ENCODE measurements at places on chromosomes 4 and X. TPM values are rescaled to one million over a fixed set of nuclear protein-coding genes. Genes with fewer than 3 reads are reported as not detected.

Gene EIF4E
- 160 TPM for total RNA-seq

Gene TMPRSS11A
- total RNA-seq, result under 0.01 TPM

- peak; percentile 71 for DNase-seq
Measured at GRCh38 chrX:29295987-29296680, 708.9 kb downstream of the IL1RAPL1 start.

DNA sequence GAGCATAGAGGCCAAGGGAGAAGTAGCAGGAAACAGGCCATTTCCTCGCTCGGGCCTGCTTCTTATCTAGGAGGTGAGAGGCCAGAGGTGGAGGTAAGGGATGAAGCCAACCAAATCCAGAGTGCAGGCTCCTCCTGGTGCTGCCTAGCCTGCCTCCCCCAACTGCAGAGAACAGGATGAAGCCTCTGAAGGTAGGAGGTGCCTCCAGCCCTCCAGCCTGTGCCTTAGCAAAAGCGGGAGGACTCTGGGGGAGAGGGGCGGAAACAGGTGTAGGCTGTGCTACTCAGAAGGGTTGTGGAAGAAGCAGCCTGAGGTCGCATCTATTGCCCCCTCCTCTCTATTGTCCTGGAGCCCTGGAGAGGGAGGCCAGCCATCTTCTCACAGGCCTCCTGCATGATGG is 2.9 kb upstream of the MTM1 start:
- no peak for DNase-seq

DNA sequence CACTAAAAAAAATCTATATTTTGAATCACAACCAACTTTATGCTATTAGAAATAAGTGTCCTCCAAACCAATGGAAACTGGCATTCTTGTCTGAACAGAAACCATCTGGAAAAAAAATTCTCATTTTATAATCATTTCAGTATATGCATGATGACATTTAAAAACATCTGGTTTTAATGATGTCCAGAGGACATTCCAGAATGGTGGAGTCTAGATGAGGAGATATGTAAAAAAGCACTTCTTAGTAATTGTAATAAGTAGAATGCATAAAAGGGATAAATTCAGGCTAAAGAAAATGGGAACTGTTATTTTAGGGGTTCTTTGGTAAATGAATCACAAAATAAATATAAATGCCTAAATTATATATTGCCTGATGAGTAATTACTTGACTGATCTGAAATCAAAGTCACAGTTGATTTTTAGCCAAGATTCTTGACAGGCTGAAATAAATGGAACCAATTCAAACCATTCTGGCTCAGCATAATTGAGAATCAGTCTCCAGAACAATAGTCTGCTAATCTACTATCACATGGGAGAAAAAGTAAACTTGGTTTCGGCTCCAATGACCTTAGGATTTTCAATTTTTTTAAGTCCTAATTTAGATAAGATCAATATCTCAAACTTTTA is 636.6 kb downstream of the FAT4 start:
- peak; percentile 83 for DNase-seq
